ENCODE measurements at places on chromosomes 2 and 18.

- DNase-seq, result no peak
Measured at GRCh38 chr18:45775241-45775676, 50.2 kb upstream of the SIGLEC15 start.

DNA sequence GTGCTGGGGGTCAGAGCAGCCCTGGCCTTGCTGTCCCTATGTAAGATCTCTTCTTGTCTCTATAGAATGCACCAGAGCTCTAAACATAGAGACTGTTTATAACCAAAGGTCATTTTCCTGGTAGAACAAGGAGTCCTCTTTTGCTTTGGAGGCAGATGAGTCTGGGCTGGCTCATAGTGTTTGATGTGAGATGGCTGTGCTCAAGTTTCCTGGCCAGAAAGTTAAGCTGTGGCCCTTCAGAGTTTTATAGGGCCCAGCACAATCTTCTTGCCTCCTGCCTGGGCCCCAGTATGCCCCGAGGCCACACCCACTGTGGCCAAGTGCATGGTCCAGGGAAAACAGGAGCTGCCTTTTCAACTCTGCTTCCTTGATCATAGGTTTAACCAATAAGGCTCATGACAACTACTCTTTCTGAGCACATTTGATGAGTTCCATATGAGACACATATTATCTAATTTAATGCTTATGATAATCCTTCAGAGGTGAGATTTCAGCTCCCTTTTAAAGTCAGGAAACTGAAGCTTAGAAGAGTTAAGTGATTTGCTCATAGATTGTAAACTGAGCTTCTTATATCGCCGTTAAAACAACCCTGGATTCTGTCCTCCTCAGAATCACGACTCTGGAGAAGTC is 66.3 kb downstream of the MYCN start:
- DNase-seq, result no peak

GRCh38 chr2:1951586-1951985 is 207.3 kb upstream of the PXDN start:
- DNase-seq, result no peak

GRCh38 chr2:230600881-230601280 is 111.8 kb upstream of the CAB39 start:
- DNase-seq, result no peak

- DNase-seq, result no peak
Measured at GRCh38 chr2:57075226-57075625, 891.4 kb downstream of the CCDC85A start.

DNA sequence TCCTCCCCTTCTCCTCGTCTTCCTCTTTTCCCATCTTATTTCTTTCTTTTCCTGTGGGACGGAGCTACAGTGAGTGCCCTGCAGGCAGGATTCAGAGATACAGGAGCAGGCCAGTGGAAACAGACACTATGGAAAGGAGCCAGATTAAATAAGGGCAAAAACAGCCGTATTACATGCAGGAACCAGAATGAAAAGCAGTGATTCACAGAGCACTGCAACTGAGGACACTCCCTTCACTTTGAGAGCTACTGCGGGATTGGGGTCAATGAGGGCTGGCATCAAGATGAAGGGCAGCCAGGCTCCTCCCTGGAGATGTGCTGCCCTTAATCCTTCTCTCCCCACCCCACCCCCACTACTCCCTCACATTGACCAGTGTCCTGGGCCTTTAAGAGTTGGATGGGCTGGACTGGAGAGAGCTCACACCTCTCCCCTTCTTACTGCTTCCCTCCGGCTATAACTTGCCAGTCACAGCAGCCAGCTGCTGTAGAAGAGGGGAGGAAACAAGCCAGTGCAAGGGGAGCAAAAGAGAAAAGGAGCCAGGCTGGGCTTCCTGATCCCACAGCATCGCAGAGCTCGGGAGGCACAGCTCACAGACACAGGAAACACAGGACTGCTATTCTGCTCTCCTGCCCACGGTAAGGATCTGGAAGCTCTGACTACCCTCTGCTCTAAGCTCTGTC is at the start of gene PLCD4:
Gene PLCD4 (plus strand): TSS at position 464 of the 680 bp plus-strand sequence. CDS start 7,841 bp downstream, outside the sequence.
- peak; percentile 28 for DNase-seq

- no peak for DNase-seq
Measured at GRCh38 chr2:19361325-19361990, 3.0 kb upstream of the OSR1 start.

DNA sequence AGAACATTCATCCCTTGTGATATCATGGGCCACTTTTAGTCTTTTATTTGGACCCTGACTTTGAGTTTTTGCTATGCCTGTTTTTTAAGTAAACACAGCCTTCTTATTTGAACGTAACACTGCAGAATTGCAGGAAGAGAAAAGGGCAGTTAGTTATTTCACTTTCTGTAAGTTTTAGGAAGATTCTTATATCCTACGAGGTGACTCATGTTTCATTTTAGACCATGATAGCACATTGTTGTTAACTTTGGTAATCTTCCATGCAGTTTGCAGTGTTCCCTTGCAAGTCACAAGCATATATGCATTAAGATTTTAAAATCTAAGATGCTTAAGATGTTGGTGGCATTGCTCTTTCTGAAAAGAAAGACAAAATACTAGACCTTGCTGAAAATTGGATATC is 128.6 kb upstream of the EPC2 start:
- no peak for DNase-seq

DNA sequence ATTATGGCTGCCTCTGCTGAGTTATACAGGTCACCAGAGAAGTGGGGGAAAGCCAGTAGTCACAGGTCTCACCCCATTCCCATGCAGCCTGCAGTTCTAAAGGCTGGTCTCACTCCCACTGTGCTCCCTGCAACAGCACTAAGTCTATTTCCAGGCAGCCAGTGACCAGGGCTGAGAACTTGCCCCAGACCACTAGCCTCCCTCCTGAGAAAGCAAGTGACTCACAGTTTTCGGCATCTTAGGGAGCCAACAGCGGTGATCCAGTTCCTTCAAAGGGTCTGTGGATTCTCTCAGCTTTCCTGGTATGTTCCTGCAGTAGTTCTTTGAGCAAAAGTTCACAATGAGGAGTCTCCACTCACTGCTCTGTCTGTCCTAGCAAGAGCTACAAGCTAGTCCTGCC is 329.6 kb upstream of the MAP2 start:
- DNase-seq, result peak; percentile 28

DNA sequence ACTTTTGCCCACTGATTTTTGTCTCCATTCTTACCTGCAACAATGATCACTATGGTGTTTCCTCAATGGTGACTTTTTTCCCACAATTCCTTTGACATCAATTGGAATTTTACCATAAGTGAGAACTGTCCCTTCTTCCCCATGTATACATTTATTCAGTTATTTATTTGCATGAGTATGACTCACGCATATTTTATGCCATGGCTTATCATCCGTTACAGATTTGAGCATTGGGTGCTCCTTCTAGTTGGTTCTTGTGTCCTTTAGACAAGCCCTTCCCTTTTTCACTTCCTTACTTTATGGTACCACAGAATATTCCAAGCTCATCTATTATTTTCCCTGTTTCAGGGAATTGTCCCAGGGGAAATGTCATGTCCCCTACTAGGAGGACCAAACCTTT is 7.6 kb downstream of the COX5B start:
- no peak for DNase-seq

DNA sequence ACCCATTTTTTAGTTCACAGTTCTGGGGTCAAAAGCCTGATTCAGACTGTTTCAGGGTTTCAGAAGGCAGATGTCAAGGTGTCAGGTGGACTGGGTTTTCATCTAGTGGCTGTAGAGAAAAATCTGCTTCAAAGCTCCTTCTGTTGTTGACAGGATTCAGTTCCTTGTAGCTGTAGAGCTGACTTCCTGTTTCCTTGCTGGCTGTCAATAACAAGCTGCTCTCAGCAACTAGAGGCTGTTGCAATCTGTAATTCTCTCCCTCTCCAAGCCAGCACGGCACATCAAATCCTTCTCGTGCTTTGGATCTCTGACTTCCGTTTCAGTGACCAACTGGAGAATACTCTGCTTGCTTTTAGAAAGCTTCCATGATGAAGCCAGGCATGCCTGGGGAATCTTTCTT is 179.4 kb downstream of the DOK6 start:
- no peak for DNase-seq

DNA sequence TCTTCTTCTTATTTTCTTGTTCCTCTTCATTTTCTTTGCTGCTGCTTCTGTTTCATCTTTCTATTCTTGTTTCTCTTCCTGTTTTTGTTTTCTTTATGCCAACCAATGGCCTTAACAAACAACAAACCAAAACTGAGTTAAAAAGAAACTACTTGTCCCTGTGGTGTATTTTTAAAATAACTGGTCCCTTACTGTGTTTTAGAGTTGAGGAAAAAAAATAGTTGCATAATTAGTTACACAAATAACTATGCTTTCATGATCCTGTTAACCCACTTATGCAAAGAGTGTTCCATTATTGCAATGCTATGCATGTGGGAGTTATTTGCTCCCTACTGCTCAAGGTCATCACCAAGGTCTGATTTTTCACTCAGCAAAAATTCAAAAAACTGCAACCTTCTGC is 39.5 kb upstream of the IMP4 start:
- no peak for DNase-seq

DNA sequence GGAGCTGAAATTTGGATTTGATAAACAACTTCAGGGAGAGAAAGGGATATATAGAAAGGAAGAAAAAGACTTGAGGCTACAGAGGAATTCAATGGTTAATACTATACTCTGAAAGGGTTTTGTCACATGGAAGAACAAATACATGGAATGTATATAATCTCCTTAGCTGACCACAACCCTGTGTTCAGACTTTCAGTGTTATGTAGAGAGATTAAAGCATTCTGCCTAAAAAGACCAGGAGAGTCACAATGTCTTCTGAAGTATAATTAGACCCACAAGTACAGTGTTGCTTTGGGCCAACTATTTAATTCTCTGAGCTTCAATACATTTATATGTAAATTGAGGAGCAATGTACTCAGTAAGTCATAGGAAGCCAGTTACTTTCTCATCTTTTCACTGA is 123.8 kb upstream of the FSHR start:
- no peak for DNase-seq

DNA sequence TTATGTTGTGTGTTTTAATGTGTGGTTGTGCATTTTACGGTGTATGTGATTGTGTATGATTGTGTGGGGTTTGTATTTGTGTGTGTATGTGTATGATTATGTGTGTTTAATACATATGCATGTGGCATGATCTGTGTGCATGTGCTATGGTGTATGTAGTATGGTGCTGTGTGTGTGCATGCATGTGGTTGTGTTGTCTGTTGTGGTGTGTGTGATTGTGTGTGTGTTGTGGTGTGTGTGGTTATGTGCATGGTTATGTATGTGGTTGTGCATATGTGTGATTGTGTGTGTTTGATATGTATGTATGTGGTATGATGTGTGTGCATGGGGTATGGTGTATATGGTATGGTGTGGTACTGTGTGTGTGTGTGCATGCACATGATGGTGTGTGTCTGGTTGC is 148.1 kb upstream of the AGAP1 start:
- no peak for DNase-seq

- DNase-seq, result peak; percentile 57
Measured at GRCh38 chr18:59837586-59837985, 62.2 kb upstream of the PMAIP1 start.

GRCh38 chr2:168165985-168166901 is 81.2 kb downstream of the STK39 start:
- no peak for DNase-seq

- DNase-seq, result no peak
Measured at GRCh38 chr2:38065502-38066135, 10.3 kb downstream of the CYP1B1 start.

- DNase-seq, result no peak
Measured at GRCh38 chr2:58569475-58570185, 328.5 kb upstream of the FANCL start.

DNA sequence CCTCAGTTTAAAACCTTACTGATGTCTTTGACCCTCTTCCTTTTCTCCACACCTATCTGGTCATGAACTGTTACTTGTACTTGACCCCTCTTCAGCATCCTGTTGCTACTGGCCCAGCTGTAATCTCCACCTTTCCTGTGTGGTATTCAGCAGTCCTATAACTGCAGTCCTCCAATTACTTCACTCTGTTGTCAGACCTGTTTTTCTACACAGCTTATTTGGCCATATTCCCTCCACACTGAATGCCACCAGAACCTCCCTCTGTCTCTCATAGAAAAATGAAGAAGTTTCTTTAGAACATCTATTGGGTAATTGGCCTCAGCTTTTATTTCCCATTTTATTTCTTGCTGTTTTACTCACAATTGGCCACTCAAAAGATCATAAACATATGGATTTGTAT is 155.4 kb downstream of the ASXL3 start:
- DNase-seq, result no peak

DNA sequence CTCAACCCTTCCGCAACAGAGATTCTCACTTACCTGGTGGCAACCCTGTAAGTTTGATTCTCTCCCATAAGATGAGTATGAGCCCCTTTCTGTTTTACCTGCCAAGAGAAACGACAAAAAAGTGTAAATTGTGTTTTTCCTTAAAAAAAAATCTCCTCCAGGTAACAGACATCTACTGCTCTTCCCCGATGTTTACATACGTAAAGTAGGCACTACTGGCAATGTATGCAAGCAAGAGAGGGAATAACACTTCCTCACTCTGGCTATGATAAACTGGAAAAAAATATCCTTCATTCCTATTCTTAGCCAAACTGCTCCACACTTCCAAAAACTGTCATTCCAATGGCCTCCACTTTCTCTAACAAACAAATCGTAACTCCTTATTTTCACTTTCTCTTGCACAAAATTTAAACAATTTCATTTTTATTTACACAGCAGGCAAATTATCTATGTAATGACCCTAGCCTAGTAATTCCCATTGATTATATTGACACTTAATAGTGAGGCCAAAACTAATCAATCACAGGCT is 184.5 kb downstream of the TCF4 start:
- no peak for DNase-seq

DNA sequence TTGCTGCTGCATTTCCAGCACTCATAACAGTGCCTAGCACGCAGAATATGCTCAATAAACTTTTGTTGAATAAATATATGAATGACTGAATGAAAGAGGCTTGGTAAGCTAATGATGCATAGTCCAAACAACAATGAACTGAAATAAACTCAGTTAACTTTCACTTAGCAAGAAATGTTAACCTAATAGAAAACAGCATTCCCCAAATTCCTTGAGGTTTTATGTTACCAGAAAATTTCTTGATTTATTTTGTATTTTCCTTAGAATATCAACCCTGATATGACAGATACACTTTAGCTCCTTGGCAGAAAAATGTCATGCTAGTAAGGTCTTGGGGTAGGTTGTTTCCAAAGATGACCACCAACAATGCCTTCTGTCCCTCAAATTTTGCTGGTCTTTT is 217.4 kb downstream of the KCNE4 start:
- no peak for DNase-seq

- no peak for DNase-seq
Measured at GRCh38 chr2:149441255-149441654, 110.9 kb downstream of the LYPD6 start.

DNA sequence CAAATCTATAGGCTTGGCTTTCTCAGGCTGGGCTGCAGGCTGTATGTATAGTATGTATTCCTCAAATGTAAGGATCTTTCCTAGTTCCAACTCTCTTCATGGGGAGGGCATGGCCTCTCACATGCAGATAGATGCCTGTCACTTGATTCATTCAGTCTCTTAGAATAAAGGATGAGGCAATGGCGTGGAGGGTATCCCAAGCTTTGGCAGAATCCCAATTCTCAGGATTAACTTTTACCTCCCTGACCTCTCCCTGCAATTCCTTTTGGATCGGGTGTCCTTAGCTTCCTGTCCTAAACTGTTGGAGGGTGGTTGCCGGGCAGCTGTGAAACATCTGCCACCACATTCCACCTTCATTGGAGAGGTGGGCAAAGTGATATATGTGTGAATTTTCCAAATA is 80.3 kb downstream of the INSIG2 start:
- DNase-seq, result no peak

- peak; percentile 40 for DNase-seq
Measured at GRCh38 chr2:220512419-220512818, 885.0 kb downstream of the SLC4A3 start.

- peak; percentile 48 for DNase-seq
Measured at GRCh38 chr18:52903857-52904256, 563.9 kb downstream of the DCC start.

- DNase-seq, result no peak
Measured at GRCh38 chr18:36593001-36593400, 235.8 kb downstream of the TPGS2 start.
